ENCODE measurements at places on chromosomes 5 and 9.

DNA sequence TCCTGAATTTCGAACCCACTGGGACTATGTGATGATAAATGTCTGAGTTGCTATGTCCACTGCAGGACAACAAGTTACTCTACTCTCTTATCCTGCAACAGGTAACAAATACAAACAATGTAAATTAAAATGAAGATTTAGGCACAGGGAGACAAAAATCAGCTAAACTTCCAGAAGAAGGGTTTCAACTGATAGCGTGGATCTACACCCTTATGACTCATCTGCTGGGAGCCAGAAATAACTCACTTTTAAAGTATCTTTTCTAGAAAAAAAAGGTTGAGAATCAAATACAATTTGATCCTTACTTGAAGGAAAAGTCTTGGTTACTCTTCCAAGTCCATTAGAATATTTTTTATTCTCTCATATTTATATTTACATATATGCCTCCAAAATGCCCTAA, 21.4 kb downstream of the PJA2 start:
- no peak for DNase-seq

DNA sequence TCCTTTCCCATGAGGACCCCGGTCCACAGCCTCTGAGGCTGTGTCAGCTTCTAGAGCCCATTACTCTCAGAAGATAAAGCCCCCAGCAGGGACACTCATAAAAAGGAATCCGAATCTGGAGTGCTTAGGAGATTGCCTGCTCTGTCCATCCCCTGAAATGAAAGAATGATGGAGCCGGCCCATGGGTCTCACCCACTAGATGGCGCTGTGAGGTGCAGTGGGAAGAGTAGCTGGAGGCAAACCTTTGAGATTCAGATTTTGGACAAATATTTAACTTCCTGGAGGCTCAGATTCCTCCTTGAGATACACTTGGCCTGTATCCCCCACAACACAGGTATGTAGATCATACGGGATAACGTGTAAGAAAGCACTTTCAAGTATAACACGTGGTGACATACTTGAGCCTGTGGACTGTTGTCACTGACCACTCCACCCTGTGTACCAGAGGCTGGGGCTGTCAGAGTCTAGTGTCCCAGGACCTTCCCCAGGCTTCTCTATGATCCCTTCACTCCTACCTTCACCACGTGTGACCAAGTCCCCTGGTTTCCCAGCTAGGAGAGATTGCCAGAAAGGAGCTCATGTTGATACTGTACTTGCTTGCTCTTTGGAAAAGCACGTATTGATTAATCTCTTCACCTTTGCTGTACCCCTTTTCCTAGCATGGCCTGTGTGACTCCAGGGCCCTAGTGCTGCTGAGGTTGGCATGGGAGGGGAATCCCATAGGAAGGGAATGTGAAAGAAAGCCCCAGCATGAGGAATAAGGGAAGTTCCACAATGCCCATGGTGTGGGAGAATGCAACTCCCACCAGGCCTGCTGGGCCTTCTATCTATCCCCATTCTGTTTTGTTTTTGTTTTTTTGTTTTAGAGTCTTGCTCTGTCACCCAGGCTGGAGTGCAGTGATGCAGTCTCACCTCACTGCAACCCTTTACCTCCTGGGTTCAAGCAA, 32.1 kb downstream of the TRMO start:
- peak; percentile 45 for DNase-seq

GRCh38 chr5:122561209-122561608, 213.7 kb upstream of the SNX2 start:
- DNase-seq = no peak

- no peak for DNase-seq
Observed at GRCh38 chr5:157236423-157236822, 29.5 kb upstream of the CYFIP2 start.

- DNase-seq = no peak
Observed at GRCh38 chr5:13814301-13814700, 130.2 kb downstream of the DNAH5 start.

- DNase-seq = no peak
Observed at GRCh38 chr9:135726138-135726853, 24.3 kb downstream of the KCNT1 start.

GRCh38 chr9:37922363-37923117, 18.6 kb upstream of the SLC25A51 start:
- no peak for DNase-seq

DNA sequence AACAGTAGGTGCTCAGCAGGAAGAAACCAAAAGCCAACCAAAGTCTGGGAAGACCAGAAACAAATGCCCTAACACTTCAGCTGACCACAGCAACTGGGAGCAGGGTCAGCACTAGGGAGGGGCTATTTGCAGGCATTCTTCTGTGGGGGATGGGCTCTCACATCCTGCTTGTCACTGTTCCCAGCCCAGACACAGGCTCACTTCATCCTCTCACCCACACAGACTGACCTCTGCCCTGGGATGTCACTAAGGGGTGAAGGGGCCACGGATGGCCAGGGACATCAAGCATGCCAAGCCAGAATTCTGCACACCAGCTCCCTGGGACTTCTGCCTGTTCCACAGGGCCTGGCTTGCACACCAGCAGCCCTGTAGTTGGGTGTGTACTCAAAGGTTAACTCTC, 28.7 kb downstream of the GFRA3 start:
- DNase-seq = peak; percentile 73

DNA sequence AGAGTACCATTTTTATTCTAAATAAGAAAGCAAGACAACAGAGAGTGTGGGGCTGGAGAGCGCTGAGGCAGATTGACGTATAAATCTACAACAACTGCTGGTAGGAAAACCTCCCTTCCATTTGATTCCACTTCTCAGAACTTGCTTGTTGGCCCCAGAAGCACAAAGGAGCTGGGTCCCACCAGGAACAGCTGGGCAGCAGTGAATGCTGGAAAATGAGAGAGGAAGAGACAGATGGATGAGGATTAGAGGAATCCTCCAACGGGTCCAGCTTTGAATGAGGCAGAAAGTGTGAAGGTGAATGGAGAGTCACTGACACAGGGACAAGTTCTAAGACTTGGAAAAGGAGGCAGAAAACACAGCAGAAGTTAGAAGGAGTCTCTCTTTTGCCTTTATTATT, 14.8 kb downstream of the TAS2R1 start:
- no peak for DNase-seq

DNA sequence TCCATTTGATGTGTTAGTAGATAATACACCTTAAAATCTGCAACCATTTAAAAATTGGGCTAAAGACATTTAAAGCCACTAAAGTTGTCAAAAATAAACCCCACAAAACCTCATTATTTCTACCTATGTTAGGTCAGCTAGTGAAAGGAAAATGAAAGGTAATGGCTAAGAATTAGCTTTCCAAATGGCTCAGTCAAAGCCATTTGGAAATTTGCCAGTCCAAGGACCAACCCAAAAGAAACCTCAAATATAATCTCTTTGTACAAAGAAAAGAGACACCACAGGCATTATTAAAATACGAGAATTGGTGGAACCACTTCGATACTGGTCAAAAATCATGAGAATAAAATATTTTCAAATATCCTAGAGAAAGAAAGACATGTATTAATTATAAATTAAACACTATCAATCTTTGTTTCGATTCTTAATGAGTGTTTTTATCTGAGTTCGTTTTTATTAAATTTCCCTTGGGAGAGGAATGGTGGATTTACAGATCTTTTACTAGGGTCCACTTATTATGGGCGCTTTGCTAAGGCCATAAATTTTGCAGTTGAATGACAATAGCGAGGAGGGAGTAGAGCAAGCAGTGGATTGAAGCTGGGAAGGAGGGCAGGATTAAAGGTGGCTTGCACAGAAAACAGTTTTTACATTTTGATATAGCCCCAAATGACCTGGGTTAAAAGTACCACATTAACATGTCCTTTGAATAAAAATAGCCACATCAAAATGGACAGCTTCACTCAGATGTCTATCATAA, 116.8 kb upstream of the SHB start:
- no peak for DNase-seq

DNA sequence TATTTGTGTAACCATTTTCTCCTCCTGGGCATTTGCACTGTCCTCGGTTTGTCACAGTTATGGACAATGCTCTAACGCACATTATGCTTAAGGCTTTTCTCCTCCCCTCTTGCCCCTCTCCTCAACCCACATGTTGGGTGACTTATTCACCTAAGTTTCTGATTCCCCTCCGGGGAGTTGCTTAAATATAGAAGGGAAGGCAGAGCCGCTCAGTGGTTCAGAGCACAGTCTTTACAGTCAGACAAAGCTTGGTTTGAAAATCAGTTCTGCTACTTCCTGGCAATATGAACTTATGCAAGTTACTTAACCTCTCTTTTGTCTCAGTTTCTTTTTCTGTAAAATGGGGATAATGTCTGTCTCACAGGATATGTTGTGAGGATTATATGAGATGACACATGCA, 41.2 kb upstream of the SPRY4 start:
- no peak for DNase-seq

GRCh38 chr5:14301186-14301585, 158.0 kb downstream of the TRIO start:
- no peak for DNase-seq

DNA sequence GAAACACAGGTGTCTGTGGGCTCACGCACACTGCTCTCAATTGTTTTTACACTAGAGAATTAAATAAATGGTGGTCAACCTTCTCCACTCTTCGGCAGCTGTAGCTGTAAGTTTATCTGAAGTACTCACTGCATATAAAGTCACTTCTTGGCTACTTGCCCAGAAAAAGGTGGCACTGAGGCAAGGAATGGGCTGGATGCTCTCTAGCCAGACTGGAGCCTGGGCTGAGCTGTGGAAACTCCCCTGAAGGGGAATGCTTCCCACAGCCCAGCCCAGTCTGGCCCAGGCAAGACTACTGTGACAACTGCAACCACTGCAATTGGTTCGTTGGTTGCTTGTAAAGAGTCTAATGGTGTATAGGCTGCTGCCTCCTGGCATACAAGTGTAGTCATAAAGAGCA, 4.5 kb downstream of the LEAP2 start:
- no peak for DNase-seq

DNA sequence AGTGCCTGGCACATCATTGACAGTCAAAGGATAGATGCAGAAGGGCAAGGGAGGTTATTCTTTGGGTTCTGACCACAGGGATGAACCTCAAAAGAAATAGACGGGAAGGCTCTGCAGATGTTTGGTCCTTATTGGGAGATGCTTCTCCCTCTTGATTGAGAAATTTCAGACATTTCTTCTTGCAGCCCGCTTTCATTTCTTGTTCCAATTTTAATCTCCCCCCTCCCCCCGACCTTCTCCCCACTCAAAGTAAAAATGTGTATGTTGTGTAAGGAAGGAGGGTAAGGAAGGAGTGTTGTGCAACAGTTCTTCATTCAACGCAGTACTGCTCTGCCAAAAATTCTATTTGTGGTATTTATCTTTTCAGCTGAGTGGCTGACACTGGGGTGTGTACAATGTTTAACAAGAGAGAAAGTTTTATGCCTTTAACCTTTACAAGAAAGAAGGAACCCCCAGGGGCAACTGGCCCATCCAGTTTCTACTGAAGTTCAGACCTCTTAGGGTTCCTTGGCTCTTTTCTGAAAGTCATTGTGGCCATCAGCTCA, 46.3 kb upstream of the TNFSF15 start:
- DNase-seq = no peak

GRCh38 chr9:126942399-126942798, 27.8 kb downstream of the RALGPS1 start:
- DNase-seq = no peak

- no peak for DNase-seq
Observed at GRCh38 chr9:112408275-112408674, 28.4 kb downstream of the HSDL2 start.

- no peak for DNase-seq
Observed at GRCh38 chr5:150619359-150620230, 20.9 kb upstream of the SYNPO start.

- DNase-seq = no peak
Observed at GRCh38 chr9:87233899-87234455, 263.7 kb upstream of the DAPK1 start.

DNA sequence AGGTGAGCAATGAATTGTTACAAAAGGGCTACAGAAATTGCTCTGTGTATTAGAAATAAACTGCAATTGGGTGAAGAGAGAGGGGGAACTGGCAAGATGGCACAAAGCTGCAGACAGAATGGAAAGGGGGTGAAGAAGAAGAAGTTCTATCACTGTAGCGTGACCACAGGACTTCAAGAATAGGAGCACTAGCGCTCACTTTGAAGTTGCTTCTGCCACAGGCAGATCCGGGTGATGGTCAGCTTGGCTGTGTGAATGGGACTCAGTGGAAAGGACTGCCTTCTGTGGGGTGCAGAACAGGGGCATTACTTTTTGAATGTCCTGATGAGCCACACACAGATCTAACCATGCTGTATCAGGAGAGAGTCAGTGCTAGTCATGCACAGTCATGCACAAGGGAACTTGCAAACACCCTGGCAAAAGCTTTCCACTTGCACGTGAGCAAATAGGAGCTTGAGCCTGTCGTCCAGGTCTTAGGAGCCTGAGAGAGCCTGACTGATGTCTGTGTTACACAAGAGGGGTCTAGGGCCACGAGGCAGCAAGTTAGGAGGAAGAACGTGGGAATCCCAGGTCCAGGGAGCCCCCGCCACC, 16.3 kb downstream of the IL5 start:
- no peak for DNase-seq

DNA sequence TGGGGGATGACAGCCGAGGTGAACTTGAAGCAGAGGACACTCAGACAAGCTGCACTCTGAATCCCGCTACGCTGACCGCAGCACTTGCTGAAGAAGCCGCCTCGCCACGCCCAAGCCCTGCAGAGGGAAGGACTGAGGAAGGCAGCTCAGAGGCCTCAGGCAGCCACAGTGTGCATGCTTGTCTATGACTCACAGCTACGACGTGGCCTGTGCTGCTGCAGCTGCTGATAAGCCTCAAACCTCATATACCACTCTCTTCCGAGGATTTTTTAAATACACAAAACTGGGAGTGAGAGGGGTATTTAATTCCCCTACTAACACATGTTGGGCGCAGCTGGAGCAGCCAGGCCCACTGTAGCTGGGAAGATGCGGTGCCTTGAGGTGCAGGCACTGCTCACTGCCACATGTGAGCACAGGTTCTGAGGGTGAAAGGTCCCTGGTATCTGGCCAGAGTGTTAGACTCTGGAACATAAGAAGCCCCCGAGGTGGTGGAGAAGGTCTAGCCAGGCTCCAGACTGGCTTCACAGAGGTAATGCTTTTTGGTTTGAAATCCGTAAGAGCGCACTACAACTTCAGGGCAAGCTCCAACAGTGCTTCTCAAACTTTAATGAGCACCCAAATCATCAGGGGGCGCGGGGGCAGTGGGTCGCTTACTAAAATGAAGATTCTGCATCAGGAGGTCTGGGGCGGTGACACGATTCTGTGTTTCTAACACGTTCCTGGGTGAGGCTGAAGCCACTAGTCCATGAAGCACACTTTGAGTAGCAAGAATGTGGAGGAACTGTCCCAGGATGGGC, 196.8 kb downstream of the AUH start:
- no peak for DNase-seq

- no peak for DNase-seq
Observed at GRCh38 chr5:41736641-41737040, 133.6 kb downstream of the OXCT1 start.

- no peak for DNase-seq
Observed at GRCh38 chr9:37566716-37567115, 9.5 kb downstream of the FBXO10 start.

DNA sequence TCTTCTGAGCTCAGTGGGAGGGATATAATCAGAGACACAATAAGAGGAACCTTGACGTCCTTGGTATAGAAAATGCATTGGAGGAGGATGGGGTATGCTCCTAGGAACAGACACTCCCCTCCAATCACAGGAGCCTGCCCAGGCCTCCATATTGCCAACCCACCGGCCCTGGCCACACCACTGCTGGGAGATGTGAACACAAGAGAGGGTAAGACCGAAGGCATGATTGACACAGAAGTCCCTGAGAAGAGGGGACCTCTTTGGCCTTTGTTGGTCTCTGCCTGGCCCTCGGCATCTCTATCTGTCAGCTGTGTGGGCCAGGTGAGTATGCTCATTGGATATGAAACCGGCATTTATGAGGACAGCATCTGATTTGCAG, 62.0 kb downstream of the CRB2 start:
- DNase-seq = no peak

Measured in neural crest cell (in vitro differentiated cells).